G401 (cell line): ENCODE measurements at places on chromosomes 12 and 14. TPM values are rescaled to one million over a fixed set of nuclear protein-coding genes. Genes with fewer than 3 reads are reported as not detected.
A peak's percentile ranks its signal among the peaks of the same experiment; 100 is the strongest.

The RTRAF gene
- 98.2 and 166 TPM in 2 replicates for total RNA-seq

The LUM gene
- not detected in 2 replicates for total RNA-seq

- DNase-seq, result no peak
These were observed 14.0 kb downstream of the OTX2 start for GRCh38 chr14:56796259-56796658.

The CHST11 gene
- 9.5 and 12.7 TPM in 2 replicates for total RNA-seq

The SAV1 gene
- total RNA-seq, result 28.8 and 29.8 TPM in 2 replicates

The TSPAN19 gene
- not detected in 2 replicates for total RNA-seq

DNA sequence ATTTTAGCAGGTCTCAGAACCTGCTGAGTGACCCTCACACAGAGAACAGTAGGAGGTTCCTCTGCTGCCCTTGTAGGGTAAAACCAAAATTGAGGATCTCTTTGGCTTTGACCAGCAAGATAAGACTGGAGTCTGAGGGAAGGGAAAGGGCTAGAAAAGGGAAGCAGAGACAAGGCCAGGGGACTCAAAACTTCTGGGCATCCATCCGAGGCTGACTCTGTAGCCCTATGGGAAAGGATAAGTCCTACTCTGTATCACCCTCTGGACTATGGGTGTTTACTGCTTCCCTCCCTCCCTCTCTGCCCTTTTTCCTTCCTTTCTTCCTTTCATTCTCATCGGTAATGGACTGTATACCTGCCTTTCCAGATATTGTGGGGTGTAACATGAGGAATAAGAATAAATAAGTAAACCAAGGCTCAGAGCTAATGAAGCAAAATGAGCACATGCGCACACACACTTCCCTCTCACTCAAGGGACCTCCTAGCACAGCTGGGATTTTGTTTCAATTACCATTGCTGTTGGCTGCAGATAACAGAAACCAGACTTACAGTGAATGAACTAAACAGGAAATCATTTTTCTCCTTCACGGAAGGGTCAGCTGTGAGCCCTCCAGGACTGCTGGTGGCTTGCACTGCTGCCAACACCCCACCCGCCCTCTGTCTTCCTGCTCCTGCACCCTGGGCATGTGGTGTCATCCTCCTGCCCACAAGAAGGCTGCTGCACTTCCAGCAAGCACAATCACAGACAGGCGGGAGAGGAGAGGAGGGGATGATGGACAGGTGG, 404.4 kb upstream of the CCDC196 start:
- no peak for DNase-seq

- DNase-seq, result no peak
These were observed 6.7 kb upstream of the FITM1 start for GRCh38 chr14:24123424-24124417.

The SYNDIG1L gene
- total RNA-seq, result not detected in 2 replicates

The MANSC4 gene
- not detected in 2 replicates for total RNA-seq

- DNase-seq, result peak; percentile 44
These were observed 256.8 kb upstream of the FKBP4 start for GRCh38 chr12:2537868-2538541.

The GARIN6 gene
- total RNA-seq, result not detected in 2 replicates

DNA sequence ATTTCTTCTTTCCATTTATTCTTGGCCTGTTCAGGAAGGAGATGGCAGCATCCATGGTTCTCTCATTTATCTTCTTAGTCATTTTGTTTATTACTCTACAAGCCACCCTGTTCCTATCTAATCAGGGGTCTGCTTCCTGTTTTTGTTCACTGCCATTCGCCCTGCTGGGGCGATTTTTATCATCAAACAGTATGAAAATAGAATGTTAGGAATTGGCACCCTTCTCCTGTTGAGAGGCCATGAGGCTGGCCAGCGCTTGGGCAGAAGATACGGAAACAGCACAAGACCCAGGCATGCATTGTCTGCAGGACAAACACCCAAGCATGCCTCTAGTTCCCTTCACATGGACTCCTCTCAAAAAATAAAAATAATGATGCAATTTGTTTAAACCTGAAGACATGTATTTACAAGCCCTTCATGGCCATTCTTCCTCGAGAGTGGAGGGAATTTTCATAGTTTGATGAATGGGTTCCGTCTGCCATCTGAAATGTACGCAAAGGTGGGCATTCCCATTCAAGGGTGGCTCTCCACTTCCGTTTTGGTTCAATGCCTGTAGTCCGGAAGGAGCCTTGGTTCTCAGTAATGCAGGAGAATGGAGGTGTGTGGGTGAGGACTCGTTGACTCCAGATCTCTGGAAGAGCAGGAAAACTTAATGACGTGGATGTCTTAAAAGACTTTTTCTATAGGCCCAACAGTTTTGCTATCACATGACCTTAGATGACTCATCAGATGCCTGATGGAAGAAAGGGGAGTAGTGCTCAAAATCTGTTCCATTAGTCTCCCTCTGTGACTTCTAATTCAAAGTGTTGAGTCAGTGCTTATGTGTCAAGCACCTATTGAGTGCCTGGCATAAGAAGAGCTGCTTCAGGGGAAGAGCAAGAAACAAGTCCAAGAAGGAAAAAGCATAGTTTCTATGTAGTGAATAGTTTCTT, 252.4 kb upstream of the TBX3 start:
- no peak for DNase-seq

GRCh38 chr12:78155546-78155945, 324.9 kb downstream of the NAV3 start:
- no peak for DNase-seq

The RACGAP1 gene
- total RNA-seq, result 115 and 125 TPM in 2 replicates

The RTL1 gene
- total RNA-seq, result not detected in 2 replicates

- DNase-seq, result no peak
These were observed 60.3 kb upstream of the VPS33A start for GRCh38 chr12:122326586-122326985.

- DNase-seq, result no peak
These were observed 1.8 kb upstream of the LRFN5 start for GRCh38 chr14:41604721-41605531.

DNA sequence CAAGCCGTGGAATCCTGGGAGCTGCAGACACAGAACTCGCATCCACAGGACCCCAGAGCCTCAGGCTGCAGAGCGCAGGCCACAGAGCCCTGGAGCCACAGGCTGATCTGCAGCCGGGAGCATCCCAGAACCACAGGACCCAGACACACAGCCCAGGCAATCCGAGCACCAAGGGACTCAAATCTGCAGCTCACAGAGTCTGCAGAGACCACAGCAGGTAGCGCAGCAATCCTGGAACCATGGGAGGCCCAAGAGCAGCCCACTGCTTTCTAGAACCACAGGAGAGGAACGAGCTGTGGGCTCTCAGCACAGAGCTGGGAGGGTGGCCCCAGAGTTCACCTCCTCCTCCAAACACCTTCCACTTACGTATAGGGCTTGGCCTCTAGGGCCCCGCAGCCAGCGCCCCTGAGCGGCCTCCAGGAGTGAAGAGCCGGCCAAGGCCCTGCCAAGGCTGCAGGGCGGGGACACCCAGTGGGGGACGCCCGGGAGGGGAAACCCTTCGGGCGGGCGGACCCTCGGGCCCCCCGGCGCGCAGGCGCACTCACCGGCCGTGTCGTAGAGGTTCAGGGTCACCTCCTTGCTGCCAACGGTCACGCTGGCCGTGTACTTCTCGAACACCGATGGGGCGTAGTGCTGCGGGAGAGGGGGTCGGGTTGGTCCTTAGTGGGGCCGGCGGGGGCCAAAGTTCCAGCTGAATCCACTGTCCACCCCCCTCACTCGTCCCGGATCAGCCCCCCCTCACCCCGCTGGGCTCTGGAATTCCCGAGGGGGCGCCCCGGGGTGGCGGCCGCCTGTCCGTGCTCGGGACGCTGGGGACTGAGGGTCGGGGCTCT, 665 bp downstream of the RHOF start:
- DNase-seq, result no peak

- no peak for DNase-seq
These were observed 490.4 kb upstream of the ATP2B1 start for GRCh38 chr12:90199006-90199405.

DNA sequence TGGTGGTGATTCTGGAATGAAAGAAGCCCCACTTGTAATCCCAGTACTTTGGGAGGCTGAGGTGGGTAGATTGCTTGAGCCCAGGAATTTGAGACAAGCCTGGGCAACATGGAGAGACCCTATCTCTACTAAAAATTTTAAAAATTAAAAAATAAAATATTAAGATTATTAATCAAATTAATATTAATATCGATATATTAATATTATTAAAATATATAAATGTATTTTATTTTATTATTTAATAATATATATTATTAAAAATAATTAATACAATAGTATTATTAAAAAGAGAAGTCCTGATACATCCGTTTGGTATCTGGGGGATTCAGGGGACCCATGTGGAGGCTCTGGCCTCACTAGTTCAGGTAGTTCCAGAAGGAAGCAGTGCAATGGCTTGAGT, 68.7 kb downstream of the FOXN4 start:
- no peak for DNase-seq

GRCh38 chr14:68695326-68695768, 97.5 kb downstream of the ZFP36L1 start:
- DNase-seq, result no peak

The TAS2R7 gene
- not detected in 2 replicates for total RNA-seq

DNA sequence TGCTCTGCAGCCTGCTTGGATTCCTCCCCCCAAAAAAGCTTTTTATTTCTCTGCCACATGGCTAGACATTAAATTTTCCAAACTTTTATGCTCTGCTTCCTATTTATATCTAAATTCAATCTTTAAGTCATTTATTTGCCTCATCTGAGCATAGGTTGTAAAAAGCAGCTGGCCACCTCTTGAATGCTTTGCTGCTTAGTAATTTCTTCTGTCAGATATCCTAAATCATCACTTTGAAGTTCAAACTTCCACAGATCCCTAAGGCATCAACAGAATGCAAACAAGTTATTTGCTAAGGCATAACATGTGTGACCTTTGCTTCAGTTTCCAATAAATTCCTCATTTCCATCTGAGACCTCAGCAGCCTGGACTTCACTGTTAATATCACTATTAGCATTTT, 209.6 kb downstream of the FSCB start:
- DNase-seq, result no peak

- DNase-seq, result peak; percentile 19
These were observed 150.1 kb downstream of the PRKCH start for GRCh38 chr14:61471297-61472005.

- DNase-seq, result no peak
These were observed 59.7 kb upstream of the CCDC196 start for GRCh38 chr14:66426451-66426850.

GRCh38 chr12:121217063-121217462, 7.1 kb downstream of the P2RX4 start:
- DNase-seq, result no peak

DNA sequence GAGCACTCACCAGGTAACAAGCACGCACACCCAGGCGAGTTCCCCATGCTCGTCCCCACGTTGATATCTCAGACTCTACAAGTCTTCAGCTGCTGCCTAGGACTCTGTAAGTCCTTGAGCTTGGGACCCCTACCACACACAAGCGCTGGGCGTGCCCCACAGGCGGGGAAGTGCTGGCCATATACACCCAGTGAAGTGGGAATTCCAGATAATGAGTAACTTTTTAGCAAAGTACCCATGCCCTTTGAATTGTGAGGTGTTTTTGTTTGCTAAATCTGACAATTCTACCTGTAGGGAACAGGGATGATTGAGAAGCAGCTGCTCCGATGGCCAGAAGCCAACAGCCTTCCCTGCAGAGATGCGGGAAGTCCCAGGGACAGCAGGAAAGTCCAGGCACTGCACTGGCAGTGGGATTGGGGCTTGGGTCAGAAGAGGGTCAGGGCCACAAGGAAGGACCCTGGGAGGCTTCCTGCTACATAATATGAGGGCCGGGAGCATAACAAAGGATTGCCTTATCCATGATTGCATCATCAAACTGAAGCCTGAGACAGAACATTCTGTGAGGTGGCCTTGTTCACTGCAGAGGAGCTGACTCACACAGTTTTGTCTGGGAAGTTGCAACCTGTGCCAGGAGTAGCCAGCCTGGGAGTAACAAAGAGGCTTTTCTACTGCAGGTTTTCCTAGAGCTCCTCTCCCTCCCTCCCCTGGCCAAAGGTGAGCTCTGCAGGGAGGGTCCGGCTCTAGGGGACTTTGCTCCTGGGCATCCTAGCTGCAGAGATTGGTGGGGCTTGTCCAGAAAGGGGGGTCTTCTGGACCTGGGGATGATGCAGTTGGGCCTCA, 13.2 kb upstream of the SERPINA3 start:
- peak; percentile 33 for DNase-seq

DNA sequence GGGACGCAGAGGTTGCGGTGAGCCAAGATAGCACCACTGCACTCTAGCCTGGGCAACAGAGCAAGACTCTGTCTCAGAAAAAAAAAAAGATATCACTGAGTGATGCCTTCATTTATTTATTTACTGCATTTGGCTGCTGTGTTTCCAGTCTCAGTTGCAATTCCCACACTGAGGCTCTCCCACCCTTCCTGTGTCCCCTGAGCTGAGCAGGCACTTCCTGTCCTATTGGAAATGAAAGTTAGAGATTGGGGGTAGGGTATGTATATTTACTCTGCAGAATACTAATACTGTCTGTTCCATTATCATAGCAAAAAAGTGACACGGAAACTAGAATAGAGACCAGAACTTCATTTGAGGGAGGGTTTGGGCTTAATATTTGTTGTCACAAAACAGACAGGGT, 1.6 kb upstream of the RBMS2 start:
- no peak for DNase-seq

DNA sequence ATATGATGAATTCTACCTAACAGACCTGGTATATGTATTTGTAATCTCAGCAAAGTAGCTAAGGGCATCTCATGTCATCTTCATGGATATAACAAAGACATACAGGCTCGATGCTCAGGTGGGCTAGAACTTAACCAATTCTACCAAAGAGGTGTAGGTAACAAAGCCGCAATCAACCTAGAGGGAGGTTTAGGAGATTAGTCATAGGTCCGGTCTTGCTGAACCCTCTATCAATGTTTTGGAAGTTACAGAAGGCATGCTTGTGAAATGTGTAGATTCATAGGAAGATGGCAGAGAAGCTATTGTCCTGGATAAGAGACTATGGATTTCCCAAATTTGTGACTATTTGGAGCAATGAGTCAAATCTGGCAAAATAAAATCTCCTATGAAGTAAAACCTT, 42.6 kb upstream of the SYCP3 start:
- no peak for DNase-seq

The LBHD2 gene
- not detected in 2 replicates for total RNA-seq

- peak; percentile 52 for DNase-seq
These were observed 6.1 kb upstream of the AMIGO2 start for GRCh38 chr12:47085815-47086252.

GRCh38 chr14:102986810-102987579, 64.5 kb downstream of the AMN start:
- DNase-seq, result no peak

GRCh38 chr14:57136669-57137328, 131.9 kb downstream of the EXOC5 start:
- DNase-seq, result peak; percentile 94

DNA sequence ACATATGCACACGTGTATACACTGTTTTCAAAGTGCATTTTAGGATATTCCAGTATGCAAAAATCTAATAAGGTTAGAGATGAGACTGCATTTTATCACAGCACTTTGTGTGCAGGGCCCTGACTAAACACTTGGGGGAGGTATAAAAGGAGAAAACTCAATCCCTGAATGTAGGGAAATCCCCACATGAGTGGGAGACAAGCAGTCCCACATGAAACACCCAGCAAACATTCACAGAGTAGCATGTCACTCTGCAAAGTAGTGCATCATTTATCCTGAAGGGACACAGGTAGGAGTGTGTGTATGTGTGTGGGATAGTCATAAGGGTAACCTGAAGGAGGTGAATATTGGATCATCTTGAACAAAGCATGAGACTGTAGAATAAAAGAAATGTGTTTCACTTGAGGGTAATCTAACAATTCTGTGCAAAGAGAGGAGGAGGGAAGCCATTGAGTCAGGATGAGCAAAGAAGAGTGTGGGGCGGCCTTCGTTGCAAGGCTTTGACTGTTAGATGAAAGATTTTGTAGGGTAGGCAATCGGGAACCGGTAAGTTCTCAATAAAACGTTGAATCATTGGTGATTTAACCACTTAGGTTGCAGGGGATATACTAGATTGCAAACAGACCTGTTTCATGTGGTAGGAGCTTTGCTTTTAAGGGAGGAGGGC, 2.9 kb downstream of the PRPF40B start:
- no peak for DNase-seq

The GOLGA3 gene
- 13.6 and 24.7 TPM in 2 replicates for total RNA-seq
